A549 treated with Mapracorat at 1 μM for 4 hours (cell line): ENCODE measurements at places on chromosomes 7 and 10. TPM values are rescaled to one million over a fixed set of nuclear protein-coding genes. Genes with fewer than 3 reads are reported as not detected.

PRKG1 gene
- not detected in 5 replicates for total RNA-seq

IRF5 gene
- 13.4 to 16.7 TPM (median 14.9 TPM) in 5 replicates for total RNA-seq

ADRB1 gene
- total RNA-seq, result 0.75 to 1.4 TPM (median 1.2 TPM) in 5 replicates

CYP17A1 gene
- not detected in 5 replicates for total RNA-seq

ANKRD2 gene
- total RNA-seq, result 4.7 to 7.9 TPM (median 6.3 TPM) in 5 replicates

INMT gene
- total RNA-seq, result not detected in 5 replicates

FAM180A gene
- total RNA-seq, result 0.09 to 0.14 TPM (median 0.11 TPM) in 3 of 5 replicates, not detected in the others

DLX5 gene
- total RNA-seq, result not detected in 5 replicates

FGFBP3 gene
- 2.2 to 3.1 TPM (median 2.4 TPM) in 5 replicates for total RNA-seq

H2BK1 gene
- not detected in 5 replicates for total RNA-seq

ZNF316 gene
- 7.8 to 14.7 TPM (median 13.6 TPM) in 5 replicates for total RNA-seq

TMEM176B gene
- total RNA-seq, result 0.15 to 0.23 TPM (median 0.19 TPM) in 3 of 5 replicates, not detected in the others

CEP55 gene
- total RNA-seq, result 57.5 to 72.2 TPM (median 65.1 TPM) in 5 replicates

SAP25 gene
- total RNA-seq, result 0.34 to 0.60 TPM (median 0.53 TPM) in 4 of 5 replicates, not detected in the other

TMEM236 gene
- total RNA-seq, result 0.02 to 0.08 TPM (median 0.03 TPM) in 5 replicates

ASAH2 gene
- total RNA-seq, result 1.2 to 4.0 TPM (median 2.9 TPM) in 5 replicates

SPDYE6 gene
- total RNA-seq, result not detected in 5 replicates

INHBA gene
- 0.20 to 0.77 TPM (median 0.43 TPM) in 5 replicates for total RNA-seq

KIF11 gene
- 30.2 to 37.4 TPM (median 35.0 TPM) in 5 replicates for total RNA-seq

TCAF2 gene
- total RNA-seq, result 0.80 to 1.3 TPM (median 1.0 TPM) in 5 replicates

VSTM4 gene
- total RNA-seq, result 0.15 to 0.56 TPM (median 0.39 TPM) in 5 replicates

ADAM12 gene
- 3.1 to 4.7 TPM (median 3.7 TPM) in 5 replicates for total RNA-seq

CBX3 gene
- total RNA-seq, result 213 to 279 TPM (median 222 TPM) in 5 replicates

EZH2 gene
- 20.3 to 24.1 TPM (median 21.8 TPM) in 5 replicates for total RNA-seq

HMX2 gene
- total RNA-seq, result 0.08 to 0.23 TPM (median 0.14 TPM) in 4 of 5 replicates, not detected in the other

COL13A1 gene
- total RNA-seq, result 0.11 to 0.26 TPM (median 0.24 TPM) in 4 of 5 replicates, not detected in the other

ODAD2 gene
- 0.14 TPM in 1 of 5 replicates, not detected in the others for total RNA-seq

FEZF1 gene
- total RNA-seq, result not detected in 5 replicates

CYP2E1 gene
- total RNA-seq, result 0.15 to 0.37 TPM (median 0.23 TPM) in 4 of 5 replicates, not detected in the other

CTAGE8 gene
- total RNA-seq, result not detected in 5 replicates

CALHM3 gene
- total RNA-seq, result 0.17 to 0.53 TPM (median 0.30 TPM) in 5 replicates

AKR1D1 gene
- not detected in 5 replicates for total RNA-seq

GDF2 gene
- total RNA-seq, result not detected in 5 replicates

CHST15 gene
- 7.0 to 8.5 TPM (median 7.7 TPM) in 5 replicates for total RNA-seq

AGMO gene
- 0.56 to 1.2 TPM (median 1.1 TPM) in 5 replicates for total RNA-seq

HTR7 gene
- 0.11 to 0.19 TPM (median 0.14 TPM) in 5 replicates for total RNA-seq

MBLAC1 gene
- 2.5 to 3.5 TPM (median 3.1 TPM) in 5 replicates for total RNA-seq
